Cardiac muscle cell (in vitro differentiated cells and primary cell): ENCODE measurements at places on chromosomes 1 and 21. TPM values are rescaled to one million over a fixed set of nuclear protein-coding genes. Genes with fewer than 3 reads are reported as not detected.
A peak's percentile ranks its signal among the peaks of the same experiment; 100 is the strongest.

GRCh38 chr1:228463559-228464455 is 23.4 kb upstream of the RNF187 start:
- peak; percentile 52 for DNase-seq
- H3K4me3 ChIP-seq, result peak overlapping the region; percentile 39
- H3K27ac ChIP-seq, result no peak overlapping the region
- peaks cover 74% of the 10 kb centered on the region for H3K27me3 ChIP-seq
- no peaks in the 10 kb centered on the region for H3K36me3 ChIP-seq

GRCh38 chr1:9849691-9850441 is 26.1 kb upstream of the CLSTN1 start:
- DNase-seq, result no peak
- H3K36me3 ChIP-seq, result no peaks in the 10 kb centered on the region
- H3K4me1 ChIP-seq, result peaks cover 5% of the 10 kb centered on the region
- H3K27me3 ChIP-seq, result no peaks in the 10 kb centered on the region
- no peak overlapping the region for H3K27ac ChIP-seq

DNA sequence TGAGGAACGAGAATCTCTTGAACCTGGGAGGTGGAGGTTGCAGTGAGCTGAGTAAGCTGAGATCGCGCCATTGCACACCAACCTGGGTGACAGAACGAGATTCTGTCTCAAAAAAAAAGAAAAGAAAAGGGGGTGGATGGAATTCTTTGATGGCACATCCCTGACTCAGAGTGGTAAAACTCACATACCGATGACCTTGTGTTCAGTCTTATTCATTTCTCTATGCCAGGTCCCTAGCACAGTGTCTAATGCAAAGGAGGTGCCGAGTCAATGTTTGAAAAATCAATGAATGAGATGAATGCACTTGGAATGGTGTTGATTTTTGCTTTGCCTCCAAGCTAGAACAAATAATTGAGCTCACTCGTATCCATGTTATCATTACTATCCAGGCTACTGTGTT is 18.5 kb upstream of the FAM20B start:
- no peak overlapping the region for H3K4me3 ChIP-seq
- H3K27ac ChIP-seq, result no peak overlapping the region
- no peak for DNase-seq
- H3K36me3 ChIP-seq, result no peaks in the 10 kb centered on the region

GRCh38 chr1:48469616-48470480 is 2.2 kb downstream of the SPATA6 start:
- H3K4me3 ChIP-seq, result no peak overlapping the region
- peak; percentile 3 for DNase-seq
- no peak overlapping the region for H3K27ac ChIP-seq

DNA sequence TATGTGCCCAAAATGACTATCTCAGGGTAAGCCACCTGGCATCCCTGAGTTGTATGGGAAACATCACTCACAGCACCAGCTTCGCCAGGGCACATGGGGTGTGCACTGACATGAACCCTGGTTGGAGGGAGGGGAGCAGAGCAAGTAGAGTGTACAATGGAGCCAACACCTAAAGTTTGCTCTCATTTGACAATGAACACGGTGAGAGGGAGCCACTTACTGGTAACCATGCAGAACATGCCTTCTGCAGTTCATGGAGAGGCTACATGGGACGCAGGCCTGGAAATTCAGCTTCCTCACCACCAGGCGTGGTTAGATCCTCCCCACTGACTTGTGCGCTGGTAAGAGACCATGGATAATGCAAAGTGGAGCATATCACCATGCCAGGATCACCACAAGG is 10.0 kb upstream of the CPLANE2 start:
- peaks cover 22% of the 10 kb centered on the region for H3K4me1 ChIP-seq
- no peak overlapping the region for H3K27ac ChIP-seq
- peaks cover 20% of the 10 kb centered on the region for H3K36me3 ChIP-seq
- DNase-seq, result no peak

DNA sequence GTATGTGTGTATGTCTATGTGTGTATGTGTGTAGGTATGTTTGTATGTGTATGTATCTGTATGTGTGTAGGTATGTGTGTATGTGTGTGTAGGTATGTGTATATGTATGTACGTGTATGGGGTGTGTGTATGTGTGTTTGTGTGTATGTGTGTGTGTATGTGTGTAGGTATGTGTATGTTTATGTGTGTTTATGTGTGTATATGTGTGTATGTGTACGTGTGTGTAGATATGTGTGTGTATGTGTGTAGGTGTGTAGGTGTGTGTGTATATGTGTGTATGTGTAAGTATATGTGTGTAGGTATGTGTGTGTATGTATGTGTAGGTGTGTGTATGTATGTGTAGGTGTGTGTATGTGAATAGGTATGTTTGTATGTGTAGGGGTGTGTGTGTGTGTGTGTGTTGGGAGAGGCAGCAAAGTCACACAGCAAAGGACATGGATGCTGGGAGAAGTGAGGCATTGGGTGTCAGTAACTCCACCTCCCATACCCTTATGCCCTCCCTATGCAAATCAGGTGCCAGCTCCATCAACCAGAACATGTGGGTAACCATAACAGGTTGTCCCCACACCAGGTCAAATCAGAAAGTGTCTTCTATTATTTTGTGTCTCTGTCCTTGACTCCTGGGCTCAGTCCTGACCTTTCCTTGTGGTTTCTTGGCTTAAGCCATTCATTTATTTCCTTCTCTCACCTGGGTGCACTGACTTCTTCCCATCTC is 15.0 kb upstream of the KCNAB2 start:
- DNase-seq, result no peak
- peaks cover 11% of the 10 kb centered on the region for H3K27me3 ChIP-seq
- no peaks in the 10 kb centered on the region for H3K4me1 ChIP-seq

- no peaks in the 10 kb centered on the region for H3K4me1 ChIP-seq
- H3K27ac ChIP-seq, result no peak overlapping the region
- no peaks in the 10 kb centered on the region for H3K36me3 ChIP-seq
- no peaks in the 10 kb centered on the region for H3K27me3 ChIP-seq
Observed at GRCh38 chr21:44420416-44421205, 34.7 kb upstream of the LRRC3 start.

GRCh38 chr1:41722184-41722583 is 196.5 kb downstream of the HIVEP3 start:
- H3K4me3 ChIP-seq, result no peak overlapping the region
- H3K36me3 ChIP-seq, result no peaks in the 10 kb centered on the region

DNA sequence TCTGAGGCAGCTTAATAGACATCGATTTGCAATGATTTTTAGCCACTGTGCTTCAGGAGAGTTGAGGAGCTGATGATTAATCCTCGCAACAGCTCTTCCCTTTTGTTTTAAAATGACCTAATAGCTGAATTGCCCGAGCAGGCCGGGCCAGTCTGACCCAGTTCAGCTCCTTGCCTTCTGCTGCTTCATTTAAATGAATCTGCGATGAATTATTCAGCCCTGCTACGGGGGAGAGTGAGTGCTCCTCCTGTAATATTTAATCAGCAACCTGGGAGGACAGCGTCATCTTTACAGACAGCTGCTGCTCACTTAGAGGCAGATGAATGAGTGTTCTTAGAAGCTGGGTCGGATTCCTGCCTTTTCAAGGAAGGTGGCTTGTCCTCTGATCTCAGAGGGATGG is 325.1 kb downstream of the CAMTA1 start:
- peaks cover 6% of the 10 kb centered on the region for H3K4me1 ChIP-seq
- no peaks in the 10 kb centered on the region for H3K27me3 ChIP-seq
- H3K36me3 ChIP-seq, result no peaks in the 10 kb centered on the region
- DNase-seq, result no peak
- no peak overlapping the region for H3K27ac ChIP-seq
- no peak overlapping the region for H3K4me3 ChIP-seq

ADGRL4 gene
- 0.78 and 1.6 TPM in 2 replicates for polyA plus RNA-seq

HPDL gene
- polyA plus RNA-seq, result 1.3 and 4.7 TPM in 2 replicates

LCE1D gene
- not detected in 2 replicates for polyA plus RNA-seq
